ENCODE measurements at places on chromosomes 12 and 14.

DNA sequence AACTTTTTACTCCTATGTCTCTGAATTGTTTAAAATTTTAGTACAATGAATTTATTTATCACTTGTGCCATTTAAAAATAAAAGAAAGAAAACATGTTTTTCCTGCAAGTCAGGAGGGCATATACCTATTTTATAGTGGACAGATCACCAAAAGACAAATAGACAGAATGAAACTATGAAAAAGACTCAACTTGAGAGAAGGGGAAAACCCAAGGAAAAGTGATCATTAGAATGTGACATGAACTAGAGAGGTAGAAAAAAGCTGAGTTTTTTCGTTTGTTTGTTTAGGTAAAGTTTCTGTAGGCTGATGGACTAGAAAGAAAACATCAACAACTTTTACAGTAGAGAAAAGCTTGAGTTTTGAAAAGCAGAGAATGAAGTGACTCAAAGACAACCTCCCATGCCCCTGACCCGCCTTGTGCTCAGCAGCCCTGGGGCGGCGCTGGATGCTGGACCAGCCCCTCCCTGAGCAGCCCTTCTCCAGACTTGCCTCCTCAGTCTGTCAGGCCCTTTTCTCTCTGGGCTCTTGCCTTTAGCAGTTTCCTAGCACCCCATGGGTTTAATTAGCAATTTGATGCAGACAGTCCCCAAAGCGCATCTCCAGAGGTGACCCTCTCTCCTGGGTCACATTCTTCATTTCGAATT, 95.1 kb upstream of the ARID2 start:
- DNase-seq: no peak

DNA sequence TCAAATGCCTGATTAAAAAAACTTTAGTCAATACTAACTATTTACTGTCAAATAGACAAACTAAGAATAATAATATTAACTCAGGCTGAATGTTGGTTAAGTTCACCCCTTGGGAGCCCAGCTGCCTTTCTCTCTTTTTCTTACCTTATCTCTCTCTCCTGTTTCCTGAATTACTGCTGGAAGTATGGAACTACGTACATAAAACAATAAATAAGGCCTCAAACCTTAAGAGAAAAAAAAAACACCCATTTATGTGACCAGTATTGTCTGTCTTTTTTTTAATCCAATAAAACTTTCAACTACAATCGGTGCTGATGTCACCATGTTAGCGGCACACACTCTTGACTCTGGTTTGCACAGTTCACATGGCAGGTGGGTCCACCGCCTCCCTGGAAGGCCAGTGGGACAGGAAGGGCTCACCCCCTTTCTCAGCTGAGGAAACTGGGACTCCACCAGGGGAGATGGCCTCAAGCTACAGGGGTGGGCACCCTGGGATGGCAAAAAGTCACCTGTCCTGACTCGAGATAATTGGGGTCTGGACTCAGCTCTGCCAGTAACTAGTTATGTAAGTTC, 21.3 kb downstream of the BCL11B start:
- no peak for DNase-seq

DNA sequence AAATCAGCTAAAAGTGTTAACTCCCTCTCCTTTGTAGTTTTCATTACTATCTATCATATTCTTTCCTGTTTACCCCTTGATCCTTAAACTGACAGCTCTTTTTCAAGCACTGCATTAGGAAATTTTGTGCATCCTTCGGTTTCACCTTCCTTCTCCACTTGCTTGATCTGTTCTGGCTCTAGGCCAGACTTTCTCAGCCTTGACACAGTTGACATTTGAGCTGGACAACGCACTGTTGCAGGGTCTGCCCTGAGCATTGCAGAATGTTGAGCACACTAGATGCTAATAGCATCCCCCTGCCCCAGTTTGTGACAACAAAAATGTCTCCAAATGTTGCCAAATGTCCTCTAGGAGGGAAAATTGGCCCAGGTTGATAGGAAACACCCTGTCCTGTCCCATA, 75.4 kb upstream of the KCNJ8 start:
- no peak for DNase-seq

GRCh38 chr12:92224685-92225331, 79.2 kb upstream of the BTG1 start:
- DNase-seq: no peak

GRCh38 chr12:47813511-47814196, 6.0 kb downstream of the HDAC7 start:
- no peak for DNase-seq

GRCh38 chr14:40004871-40005500, 572.8 kb upstream of the FBXO33 start:
- no peak for DNase-seq
